ENCODE measurements at places on chromosomes 6 and 20.

- no peak for DNase-seq
Measured at GRCh38 chr6:120211955-120212792, 862.6 kb upstream of the MAN1A1 start.

DNA sequence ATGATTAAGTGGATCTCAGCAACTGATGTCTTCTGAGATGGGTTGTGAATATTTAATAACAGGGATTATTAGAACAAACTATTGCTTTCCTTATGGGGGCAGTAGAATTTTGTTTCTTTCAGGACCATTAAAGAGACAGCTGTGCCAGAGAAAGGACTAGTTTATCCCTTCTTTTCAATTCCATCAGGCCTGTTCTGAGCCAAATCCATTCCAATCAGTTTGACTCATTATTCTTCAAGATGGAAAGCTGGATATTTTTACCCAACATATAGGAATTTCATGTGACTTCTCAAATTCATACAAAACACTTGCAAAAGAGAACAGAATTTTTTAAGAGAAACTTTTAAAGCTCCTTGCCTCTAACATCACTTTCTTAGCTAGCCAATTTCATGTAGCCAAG, 722.0 kb upstream of the FLRT3 start:
- no peak for DNase-seq

- DNase-seq = no peak
Measured at GRCh38 chr20:52895701-52896100, 76.5 kb upstream of the TSHZ2 start.

DNA sequence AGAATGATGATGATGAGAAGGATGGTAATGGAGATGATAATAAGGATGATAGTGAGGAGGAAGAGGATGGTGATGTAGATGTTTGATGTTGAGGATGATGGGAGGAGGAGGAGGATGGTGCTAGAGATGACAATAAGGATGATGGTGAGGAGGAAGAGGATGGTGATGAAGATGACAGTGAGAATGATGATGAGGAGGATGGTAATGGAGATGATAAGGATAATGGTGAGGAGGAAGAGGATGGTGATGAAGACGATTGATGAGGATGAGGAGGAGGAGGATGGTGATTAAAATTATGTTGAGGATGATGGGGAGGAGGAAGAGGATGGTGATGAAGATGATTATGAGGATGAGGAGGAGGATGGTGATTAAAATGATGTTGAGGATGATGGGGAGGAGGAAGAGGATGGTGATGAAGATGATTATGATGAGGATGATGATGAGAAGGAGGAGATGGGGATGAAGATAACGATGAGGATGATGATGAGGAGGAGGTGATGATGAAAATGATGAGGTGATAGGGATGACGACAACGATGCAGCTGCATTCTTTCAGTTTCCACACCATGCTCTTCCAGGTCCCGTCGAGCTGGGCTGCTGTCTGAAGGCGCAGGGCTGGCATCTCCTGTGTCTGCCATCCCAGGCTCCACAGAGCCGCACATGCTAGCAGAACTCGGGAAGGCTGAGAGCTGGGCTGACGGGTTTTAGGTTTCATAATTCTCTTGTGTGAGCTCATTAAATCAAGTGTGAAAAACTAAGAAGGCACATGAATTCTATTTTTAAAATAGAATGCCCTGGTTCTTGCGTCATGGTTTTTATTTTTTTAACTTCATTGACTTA, 274.9 kb downstream of the SMOC2 start:
- DNase-seq = no peak

DNA sequence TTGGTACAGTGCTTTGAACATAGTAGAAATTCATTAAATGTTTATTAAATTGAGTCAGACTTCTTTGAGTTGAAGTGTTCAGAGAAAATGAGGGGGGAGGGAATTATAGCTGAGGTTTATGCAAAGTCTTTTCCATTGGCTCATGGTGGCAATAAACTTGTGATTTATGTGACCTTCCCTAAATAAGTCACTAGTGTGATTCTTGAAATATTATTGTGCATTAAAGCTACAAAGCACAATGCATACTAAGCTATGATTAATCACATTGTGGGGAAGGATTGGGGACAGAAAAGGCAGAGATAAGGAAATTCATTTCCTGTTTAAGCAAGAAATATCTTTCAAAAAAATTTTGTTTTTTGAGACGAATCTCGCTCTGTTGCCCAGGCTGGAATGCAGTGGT, 877.5 kb downstream of the TFAP2A start:
- no peak for DNase-seq

DNA sequence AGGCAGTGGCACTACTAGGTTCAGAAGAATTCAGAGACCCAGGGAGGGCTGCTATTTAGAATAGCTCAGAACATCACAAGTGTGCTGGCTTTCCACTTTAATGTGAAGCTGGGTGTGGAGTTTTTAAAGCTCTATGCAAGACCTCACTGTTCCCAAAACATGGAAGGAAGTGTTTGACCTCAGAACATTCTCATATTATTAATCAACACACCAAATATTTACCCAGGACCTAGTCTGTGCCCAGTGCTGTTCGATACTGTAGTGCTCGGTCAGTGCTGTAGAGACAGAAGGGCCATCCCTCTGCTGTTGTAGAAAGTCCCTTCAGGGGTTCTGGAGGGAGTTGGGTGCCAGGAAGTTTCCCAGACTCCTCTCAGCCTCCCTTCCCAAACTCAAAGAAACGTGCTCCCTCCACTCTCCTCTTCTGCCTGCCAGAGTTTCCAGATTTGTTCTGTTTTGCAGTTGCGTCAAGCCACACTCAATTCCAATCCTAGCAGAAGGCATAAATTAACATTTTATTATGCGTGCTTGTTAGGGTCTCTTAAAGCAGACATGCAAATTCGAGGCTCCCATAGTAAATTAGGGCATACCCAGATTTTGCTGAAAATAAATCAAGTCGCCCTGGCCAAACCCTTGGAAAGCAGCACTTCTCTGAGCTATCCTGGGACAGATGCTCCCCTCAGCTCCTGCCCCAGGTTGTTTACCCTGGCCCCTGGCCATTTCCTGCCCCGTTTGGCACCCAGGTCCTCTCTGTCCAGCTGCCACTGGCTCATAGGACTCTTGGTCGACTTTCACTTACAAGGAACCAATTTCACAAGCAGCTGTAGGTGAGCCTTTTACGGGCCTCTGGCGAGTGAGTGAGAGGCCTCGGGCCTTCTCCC, 248.6 kb downstream of the HIVEP2 start:
- DNase-seq = no peak
